Mesenchymal stem cell (in vitro differentiated cells and primary cell): ENCODE measurements at places on chromosomes 3 and 15.
A peak's percentile ranks its signal among the peaks of the same experiment; 100 is the strongest.

DNA sequence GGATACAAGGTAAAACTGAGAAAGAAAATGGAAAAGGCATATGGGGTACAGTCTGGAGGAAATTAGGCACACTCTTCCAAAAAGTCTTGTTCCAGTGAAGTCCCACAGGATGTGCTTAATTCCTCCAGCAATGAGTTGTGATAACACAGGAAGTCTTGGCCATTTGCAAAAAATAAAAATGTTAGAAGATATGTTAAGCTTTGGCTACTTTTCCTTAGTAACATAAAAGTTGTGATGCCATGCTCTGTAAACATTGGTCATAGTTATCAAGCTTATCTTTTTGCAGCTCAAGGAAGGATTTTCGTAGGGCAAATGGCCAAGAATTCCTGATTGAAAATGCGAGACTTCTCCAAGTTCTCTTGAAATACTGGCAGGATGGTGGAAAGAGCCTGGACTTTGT lies 26.4 kb downstream of the LNP1 start:
- DNase-seq, result peak; percentile 16

GRCh38 chr15:65426216-65426853 lies 3.6 kb upstream of the IGDCC4 start:
- DNase-seq, result no peak

GRCh38 chr3:148604270-148605085 lies 93.2 kb upstream of the AGTR1 start:
- DNase-seq, result no peak

- peak; percentile 1 for DNase-seq
Observed at GRCh38 chr3:40876009-40876408, 323.3 kb upstream of the CTNNB1 start.

- DNase-seq, result no peak
Observed at GRCh38 chr3:57980416-57980815, 27.8 kb upstream of the FLNB start.

DNA sequence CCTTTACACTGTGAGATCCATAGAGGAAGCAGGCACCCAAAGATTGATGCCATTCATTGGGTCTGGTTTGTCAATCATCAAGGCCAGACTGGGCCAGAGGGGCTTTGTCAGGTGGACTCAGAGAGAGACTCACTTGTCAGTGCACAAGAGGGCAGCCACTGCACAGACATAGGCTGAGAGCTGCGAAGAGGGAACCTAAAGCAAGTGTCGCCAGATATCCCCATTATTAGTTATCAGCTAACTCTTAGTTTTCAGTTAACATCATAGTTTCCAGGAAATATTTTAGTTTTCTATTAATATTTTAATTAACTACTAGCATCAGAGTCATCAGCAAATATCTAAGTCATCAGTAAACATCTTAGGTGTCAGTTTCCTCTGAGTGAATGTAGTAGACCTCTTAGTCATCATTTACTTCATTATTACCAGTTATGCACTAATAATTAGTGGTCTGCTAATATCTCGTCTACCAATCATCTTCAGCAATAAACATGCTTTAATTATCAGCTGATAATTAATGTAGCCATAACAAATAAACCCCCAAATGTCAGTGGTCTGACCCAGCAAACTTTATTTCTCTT lies 41.7 kb upstream of the LIMD1 start:
- DNase-seq, result no peak
